ENCODE measurements at places on chromosomes 7 and 10.

DNA sequence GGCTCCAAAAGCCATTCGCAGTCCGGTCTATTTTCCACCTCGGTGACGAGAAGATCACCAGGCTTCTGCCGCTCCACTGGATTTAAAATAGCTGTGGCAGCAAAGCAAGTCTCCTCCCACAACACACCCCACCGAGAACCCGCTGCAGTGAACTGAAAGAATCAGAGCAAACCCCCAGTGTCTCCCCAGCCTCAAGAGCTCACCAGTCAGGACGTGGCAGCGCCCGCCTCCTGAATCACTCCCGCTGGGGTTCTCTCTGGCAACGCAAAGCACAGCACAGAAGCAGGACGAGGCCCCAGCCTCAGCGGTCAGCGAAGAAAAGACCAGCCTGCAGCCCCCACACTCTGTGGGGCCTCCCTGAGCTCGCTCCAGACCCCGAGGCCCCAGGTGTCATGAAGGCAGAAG is 126.1 kb upstream of the PPP2R2D start:
- no peak for DNase-seq

DNA sequence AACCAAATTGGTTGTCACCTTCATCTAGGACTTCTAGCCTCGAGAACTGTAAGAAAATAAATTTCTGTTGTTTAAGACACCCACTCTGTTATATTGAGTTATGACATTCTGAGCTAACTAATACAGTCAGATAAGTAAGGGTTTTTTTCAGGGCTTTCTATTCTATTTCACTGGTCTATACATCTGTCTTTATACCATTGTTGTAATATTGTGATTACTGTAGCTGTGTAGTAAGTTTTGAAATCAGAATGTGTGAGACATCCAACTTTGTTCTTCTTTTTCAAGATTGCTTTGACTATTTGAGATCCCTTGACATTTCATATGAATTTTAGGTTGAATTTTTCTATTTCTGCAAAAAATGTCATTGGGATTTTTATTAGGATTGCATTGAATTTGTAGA is 7.5 kb downstream of the IFIT1 start:
- no peak for DNase-seq

GRCh38 chr10:34766811-34767494 is 48.1 kb downstream of the PARD3 start:
- DNase-seq = no peak

DNA sequence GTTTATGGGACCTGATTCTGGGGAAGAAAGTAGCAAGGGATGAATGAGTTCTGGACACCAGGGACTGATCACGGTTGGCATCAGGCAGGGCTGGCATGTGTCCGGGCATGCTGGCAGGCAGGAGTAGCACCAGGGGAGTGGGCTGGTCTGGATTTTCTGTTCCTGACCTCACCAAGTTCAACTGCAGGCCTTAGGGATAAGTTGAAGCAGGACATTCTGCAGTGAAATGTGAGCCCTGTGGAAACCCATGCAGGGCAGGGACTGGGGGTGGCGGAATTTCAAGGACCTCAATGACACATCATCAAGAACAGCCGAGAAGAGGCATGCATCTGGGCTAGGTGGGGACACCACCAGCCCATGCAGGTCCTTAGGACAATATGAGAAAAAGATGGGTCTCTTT is 80.2 kb upstream of the ADAM12 start:
- DNase-seq = no peak

- DNase-seq = no peak
Observed at GRCh38 chr7:73831834-73832651, 1.2 kb downstream of the CLDN4 start.
